ENCODE measurements at places on chromosomes 12 and 14. TPM values are rescaled to one million over a fixed set of nuclear protein-coding genes. Genes with fewer than 3 reads are reported as not detected.

GRCh38 chr12:52182384-52182783, 9.4 kb downstream of the KRT80 start:
- DNase-seq: no peak

DNA sequence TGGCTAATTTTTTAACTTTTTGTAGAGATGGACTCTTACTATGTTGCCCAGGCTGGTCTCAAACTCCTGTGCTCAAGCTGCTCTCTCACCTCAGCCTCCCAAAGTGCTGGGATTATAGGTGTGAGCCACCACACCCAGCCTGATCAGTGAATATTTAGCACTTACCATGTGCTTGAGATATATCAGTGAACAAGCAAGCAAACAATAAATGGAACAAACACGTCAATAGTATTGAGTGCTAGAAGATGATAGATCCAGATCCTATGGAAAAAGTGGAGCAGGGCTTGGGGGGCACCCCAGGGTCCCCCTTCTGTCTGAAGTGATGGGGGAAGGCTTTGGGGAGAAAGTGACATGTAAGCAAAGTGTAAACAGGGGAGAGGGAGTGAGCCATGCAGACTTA, 83.8 kb downstream of the NT5DC3 start:
- no peak for DNase-seq

- DNase-seq: no peak
Observed at GRCh38 chr12:98741196-98741555, 96.1 kb downstream of the APAF1 start.

GRCh38 chr14:101171650-101172049, 268.1 kb upstream of the RTL1 start:
- no peak for DNase-seq

DNA sequence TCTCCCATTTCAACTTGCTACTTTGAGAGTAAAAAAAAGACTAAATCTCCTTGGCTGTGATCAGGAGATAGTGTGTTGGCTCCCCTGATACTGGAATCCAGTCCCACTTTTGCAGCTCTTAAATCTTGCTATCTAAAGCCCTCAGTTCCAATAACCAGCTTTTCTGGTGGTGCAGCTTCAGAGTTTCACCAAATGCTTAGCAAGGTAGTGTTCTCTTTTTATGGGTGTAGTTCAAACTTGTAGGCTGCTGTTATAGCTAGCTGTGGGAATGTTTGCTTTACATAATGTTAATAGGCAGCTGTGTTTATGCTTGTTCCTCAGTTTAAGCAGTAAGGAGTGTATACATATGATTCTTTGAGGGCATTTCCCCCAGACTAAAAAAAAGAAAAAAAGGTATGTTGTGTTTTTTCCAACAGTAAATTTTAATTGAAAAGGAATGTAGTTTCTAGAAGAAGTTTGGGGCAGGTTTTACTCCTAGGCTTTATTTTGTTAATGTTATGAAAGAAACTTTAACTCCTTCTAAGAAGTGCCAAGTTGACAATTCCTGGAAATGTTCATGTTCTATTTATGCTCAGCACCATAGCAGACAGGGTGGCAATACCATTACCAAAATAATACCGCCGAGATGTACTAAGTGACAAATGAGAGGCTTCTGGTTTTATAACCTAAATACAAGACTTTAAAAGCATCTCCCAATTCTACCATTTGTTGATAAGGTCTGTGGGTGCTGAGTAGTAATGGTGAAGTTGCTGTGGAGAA, 12.1 kb downstream of the CRADD start:
- no peak for DNase-seq

The YAF2 gene
- 25.5 TPM for polyA plus RNA-seq

DNA sequence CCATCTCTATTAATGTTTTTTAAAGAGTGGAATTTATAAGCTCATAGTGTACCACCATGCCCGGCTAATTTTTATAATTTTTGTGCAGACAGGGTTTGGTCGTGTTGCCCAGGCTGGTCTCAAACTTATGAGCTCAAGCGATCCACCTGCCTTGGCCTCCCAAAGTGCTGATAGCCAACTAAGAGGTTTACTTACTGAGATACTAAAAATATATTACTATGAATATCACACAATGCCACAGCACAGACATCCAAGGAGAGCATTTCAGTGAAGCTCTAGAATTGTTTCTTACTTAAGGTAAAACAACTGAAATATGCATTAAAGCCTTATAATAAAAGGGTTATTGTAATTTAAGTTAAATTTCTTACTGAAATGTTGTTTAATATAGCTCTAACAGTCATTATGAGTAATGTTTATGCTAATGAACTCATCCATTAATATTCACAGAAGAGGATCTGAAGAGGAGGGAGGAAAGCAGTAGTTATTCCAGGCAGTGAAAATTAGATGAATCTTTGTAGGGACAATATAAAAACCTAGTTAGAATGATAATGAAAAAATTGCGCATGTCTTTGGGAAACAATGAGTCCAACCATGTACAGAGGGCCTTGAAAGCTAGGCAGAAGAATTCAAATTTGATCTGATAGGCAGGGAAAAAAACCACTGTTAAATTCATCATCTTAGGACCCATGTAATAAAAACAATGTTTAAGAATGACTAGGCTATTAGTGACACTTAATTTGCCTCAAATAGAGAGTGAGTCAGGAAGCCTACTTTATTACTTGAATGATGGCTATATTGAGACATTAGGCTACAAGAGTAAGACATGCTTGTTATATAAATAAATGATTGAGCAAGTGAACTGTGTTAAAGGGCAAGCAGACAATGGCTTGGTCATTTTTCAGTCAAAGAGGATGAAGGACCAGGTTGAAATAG, 99.2 kb downstream of the SLC41A2 start:
- no peak for DNase-seq

GRCh38 chr14:101103321-101103901, 199.9 kb upstream of the RTL1 start:
- no peak for DNase-seq

DNA sequence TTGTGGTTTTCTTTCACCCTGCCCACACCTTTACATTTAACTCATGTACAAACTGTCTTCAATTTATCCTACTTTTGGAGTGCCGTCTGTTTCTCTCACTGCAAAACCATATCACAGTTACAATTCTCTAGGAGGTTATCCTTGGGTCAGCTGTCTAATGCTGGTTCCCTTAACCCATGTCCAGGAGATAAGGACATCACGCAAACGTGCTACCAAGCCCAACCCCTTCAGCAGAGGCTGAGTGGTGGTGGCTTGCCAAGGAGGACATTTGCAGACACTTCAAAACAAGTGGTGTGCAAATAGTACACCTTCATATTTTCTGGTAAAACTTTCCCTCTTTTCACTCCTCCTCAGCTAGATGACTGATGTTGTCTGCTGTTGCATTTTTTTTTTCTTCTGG, 167.9 kb downstream of the PAX9 start:
- no peak for DNase-seq

DNA sequence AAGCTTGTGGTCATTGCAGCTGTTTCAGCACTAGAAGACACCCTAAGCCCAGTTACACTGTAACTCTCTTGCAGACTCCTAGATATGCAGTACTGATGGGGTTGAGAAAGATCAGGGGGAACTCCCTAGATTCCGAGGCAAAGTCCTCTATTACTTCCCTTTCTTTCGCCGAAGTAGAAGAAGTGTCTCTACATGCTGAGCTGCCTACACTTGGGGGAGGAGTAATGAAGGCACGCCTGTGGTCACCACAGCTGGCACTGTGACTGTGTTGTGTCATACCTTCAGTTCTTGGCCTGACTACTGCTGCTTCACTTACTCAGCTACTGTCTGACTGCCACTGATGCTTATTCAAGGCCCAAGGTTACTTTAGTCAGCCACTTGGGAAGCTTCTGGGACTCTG, 35.1 kb upstream of the RPL10L start:
- DNase-seq: no peak

DNA sequence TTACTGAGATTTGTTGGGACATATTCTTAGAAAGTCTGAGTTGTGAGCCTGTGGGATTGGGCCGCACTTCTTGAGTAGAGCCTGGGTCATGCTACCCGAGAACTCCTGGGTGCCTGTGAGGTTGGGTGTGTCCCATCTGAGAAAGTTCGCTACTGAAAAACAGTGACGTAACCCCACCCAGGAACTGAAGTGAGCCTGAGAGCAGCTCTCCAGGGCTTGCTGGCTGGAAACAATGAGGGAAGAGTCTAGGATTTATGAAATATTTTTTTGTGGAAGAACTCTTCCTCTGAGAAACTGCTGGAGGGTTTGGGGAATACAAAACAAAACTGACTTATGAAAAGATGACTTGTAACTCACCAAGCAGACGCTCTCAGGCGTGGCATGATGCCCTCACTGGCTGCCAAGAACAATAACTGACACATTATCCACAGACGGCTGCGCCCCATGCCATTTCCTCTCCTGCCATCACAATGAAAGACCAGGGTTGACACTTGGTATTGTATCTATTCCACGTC, 69.2 kb downstream of the RASSF3 start:
- no peak for DNase-seq

- DNase-seq: no peak
Observed at GRCh38 chr12:57470286-57470969, 9.2 kb downstream of the ARHGAP9 start.

The GLS2 gene
- polyA plus RNA-seq: 2.3 TPM

DNA sequence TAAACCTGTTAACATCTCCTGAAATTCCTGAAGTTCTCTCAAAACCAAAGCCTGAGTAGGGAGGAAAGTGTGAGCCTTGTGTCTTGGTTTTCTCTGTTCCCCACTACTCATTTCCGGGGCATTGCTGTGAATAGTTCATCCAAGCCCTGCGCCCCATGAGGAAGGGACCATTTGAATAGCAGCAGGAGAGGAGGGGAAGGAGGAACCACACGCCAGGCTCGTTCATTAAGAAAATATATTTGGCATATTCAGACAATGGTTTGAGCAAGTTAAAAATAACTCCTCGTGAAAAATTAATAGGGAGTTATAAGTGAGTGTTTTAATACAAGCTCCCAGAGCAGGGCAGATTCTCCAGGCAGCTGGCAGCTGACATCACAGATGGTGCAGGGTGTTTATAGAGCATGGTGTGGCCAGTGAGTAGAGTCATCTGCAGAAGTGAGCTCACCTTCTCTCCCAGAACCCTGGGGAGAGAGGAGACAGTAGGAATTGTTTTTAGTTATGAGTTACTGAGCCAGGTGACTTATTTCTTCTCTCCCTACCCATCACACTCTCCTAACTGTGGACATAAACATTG, 29.5 kb upstream of the CISTR start:
- no peak for DNase-seq

GRCh38 chr14:50022661-50023060, 93.7 kb downstream of the VCPKMT start:
- no peak for DNase-seq

The SMCO3 gene
- 2.3 TPM for polyA plus RNA-seq

DNA sequence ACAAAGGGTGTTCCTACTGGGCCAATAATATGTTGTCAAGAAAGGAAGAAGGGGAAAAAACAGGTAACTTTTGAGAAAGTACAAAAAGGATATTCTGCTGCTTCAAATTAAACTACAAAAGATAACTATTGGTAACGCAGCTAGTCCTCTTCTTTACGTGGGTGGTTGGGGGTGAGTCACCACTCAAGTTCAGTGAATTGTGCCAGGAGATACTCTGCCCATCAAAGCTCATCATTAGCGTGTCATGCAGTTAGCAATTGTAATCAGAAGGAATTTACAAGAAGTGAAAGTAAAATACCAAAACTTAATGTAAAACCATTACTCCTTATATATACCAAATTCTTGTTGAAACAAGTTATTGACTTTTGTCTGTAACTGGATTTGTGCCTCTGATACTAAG, 342.0 kb downstream of the NPAS3 start:
- DNase-seq: no peak

GRCh38 chr12:1189163-1189562, 198.1 kb downstream of the ERC1 start:
- no peak for DNase-seq

Measured in renal pelvis (tissue), 12 donors.